ENCODE measurements at places on chromosomes 4 and X.
A peak's percentile ranks its signal among the peaks of the same experiment; 100 is the strongest.

GRCh38 chrX:132837126-132837525 is 121.3 kb downstream of the HS6ST2 start:
- no peak for DNase-seq

DNA sequence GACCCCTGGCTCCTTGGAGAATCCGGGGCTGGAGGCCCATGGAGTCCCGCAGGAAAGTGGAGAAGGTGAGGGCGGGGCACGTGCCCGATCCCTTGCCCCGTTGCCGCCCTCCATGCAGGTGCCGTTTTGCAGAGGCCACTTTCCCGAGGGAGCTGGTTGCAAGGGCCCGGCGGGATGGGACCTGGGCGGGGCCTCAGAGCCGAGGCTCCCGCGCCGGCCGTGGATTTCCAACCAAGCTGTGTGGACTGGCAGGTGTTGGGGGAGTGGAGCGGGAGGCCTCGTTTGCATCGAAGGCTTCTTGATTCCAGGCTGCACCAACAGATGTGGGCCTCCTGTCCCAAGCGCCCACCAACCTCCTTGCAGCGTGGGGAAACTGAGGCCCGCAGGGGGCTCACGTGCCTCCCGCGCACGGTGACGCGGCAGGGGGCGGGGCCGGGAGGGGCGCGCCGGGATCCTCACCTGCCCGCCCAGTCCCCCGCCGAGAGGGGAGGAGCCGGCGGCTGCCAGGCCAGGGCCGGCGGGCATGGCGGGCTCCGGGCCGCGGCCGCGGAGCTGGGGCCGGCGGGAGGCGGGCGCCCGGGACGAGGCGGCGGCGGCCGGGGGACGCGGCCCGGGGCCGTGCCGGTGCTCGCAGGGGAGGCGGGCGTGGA is 24.9 kb downstream of the SH3BP2 start:
- DNase-seq = no peak

- no peak for DNase-seq
These were observed 168.8 kb upstream of the RBPJ start for GRCh38 chr4:26152056-26152455.

DNA sequence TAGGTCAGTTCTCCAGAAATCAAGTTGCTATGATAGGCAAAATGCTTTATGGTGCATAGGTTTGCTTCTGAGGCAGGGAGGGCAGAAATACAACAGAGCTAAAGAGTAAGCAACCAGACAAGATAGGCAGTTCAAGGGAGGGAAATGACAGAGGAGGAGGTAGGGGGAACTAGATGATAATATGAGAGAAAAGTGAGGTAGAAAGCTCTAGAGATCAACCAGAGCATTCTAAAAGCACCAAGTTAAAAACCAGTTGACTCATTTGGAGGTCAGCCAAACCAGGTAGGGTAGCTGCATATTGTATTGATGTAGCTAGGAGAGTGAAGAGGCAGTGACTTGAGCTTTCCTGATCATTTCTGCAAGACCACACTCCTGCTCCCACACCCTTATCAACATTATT is 49.0 kb upstream of the SLC16A2 start:
- DNase-seq = no peak

DNA sequence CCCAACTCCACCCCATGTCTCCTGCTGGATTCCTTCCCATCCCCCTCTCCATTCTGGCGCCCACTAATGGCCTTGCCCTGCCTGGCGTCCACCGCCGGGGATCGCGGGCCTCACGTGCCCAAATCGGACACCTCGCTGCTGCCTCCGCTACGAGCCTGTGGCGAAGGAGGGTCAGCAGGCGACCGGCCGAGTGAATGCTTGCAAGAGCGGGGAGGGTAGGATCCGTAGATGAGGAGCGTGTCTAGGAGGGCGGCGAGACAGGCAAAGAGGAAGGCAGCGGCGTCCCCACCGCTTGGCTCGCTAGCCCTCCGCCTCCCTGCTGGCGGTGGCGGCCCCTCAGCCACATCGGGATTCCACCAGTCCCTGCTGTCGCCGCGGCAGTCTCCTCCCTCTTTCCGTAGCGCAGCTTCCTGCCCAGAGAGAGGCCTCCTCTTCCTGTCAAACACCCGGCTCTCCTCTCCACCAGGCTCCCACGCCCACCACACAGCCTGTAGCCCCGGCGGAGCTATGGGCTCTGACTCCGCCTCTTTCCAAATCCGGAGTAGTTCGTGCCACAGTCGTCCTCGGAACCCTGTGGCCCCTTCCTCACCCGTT is at the start of gene SPIN2B:
SPIN2B (minus strand) TSS at position 387 of the 594 bp plus-strand sequence.
- DNase-seq = peak; percentile 51

DNA sequence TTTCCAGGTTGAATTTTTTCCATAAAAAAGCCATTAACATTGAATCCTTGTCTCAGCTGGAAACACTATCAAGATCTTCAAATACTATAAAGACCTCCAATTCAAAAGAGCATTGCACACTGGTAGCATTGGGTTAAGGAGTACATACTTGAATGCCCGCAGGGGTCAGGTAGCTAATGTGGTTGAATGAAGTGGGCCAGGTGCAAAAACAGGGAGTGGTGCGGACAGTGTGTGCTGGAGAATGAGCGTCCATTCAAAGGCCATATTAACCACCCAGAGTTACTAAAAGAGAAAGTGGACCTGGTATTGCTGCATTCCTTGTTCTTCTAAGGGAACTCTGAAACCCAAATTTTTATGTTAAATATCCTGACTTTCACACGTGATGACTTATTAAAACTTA is 91.6 kb downstream of the NYX start:
- no peak for DNase-seq

- DNase-seq = no peak
These were observed 60.8 kb downstream of the REPS2 start for GRCh38 chrX:17007134-17007768.

GRCh38 chr4:8171984-8172924 is 13.6 kb upstream of the ABLIM2 start:
- DNase-seq = peak; percentile 24

DNA sequence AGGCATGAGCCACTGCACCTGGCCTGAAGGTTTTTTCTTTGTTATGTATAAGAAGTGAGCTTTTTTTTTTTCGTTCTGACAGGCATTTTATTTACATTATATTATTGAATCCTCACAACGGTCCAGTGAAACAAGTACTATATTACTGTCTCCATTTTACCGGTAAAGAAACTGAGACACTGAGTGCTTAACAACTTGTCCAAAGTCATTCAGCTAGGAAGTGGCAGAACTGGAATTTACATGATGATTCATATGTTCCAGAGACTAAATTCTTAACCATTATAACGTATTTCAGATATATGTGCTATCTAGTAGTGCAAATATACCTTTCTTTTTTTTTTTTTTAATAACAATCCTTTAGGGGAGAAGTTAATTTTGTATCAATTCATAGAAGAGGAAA is 18.4 kb upstream of the SLC6A14 start:
- DNase-seq = no peak

- no peak for DNase-seq
These were observed 272.8 kb upstream of the EPHA5 start for GRCh38 chr4:65943076-65943475.

DNA sequence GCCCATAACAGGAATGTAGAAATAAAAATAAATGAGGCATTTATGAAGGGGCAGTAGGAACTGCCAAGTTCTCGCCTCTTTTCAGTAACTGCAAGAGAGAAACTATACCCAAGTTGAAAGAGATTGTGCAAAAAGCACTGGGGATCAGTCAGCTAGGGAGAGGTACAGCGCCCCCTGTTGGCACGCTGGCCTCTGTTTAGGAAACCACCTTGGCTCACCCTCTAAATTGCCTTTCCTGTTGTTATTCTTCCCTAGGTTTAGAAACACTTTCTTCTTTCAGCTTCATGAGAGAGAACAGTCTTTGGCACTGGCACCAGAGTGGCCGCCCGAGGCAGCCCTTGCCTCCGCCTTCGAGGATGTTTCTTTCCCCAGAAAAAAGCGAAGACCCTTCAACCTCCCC is 348.5 kb downstream of the MID1IP1 start:
- no peak for DNase-seq

- no peak for DNase-seq
These were observed 108.5 kb upstream of the WDR1 start for GRCh38 chr4:10225096-10225495.

- DNase-seq = no peak
These were observed 79.3 kb downstream of the CLDN22 start for GRCh38 chr4:183240581-183241321.

GRCh38 chrX:110852180-110852579 is 56.6 kb upstream of the CHRDL1 start:
- DNase-seq = no peak

- DNase-seq = no peak
These were observed 1.4 kb downstream of the TMLHE start for GRCh38 chrX:155611302-155611701.

DNA sequence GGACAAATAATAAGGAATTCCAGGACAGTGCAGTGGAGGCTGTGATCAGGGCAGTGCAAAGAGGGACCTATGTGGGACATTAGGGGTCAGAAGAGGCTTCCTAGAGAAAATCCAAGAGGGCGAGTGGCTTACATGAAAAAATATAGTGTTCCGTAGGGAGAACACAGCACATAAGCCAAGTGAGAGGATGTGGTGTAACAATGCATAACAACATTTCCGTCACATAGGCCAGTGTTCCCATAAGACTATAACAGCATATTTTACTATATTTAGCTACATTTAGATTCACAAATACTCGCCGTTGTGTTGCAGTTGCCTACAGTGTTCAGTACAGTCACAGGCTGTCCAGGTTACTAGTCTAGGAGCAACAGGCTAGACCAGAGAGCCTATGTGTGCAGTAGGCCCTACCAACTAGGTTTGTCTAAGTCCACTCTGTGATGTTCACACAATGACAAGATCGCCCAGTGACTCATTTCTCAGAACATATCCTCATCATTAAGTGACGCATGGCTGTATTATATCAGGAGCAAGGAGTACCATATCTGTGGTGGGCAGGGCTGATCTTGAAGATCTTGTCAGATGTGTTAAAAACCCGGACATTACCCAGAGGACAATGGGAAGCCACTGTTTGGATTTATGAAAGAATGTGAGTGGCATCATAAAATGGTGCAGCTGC is 74.0 kb upstream of the TBL1X start:
- DNase-seq = no peak

- no peak for DNase-seq
These were observed 9.4 kb downstream of the GPRIN3 start for GRCh38 chr4:89298155-89298554.

GRCh38 chr4:12144051-12144450 is 715.4 kb upstream of the HS3ST1 start:
- no peak for DNase-seq

DNA sequence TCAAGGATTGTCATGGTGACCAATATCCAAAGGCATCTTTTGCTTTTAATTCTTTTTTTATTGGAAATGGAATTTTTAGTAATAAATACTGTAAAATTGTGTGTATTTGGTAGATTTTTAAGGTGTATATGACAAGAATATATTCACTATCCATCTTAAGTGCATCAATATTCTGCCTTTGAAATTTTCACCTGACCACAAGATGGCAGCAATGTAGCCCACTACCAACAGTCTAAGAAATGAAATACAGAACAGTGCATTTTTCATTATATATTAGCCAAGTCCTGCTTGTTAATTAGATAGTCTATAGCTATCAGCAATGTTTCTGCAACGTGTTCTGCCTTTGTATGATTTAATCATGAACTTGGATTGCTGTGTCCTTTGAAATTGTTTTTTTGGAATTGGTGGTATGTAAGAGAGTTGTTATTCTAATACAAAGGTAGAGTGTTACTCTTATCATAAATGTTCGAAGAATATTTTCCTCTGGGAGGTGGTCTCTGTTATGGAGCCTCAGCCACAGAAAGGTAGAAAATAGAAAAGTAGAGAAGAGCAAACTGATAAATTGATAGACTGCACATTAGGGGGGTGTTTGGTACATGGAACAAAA is 38.2 kb downstream of the HPGDS start:
- DNase-seq = no peak

DNA sequence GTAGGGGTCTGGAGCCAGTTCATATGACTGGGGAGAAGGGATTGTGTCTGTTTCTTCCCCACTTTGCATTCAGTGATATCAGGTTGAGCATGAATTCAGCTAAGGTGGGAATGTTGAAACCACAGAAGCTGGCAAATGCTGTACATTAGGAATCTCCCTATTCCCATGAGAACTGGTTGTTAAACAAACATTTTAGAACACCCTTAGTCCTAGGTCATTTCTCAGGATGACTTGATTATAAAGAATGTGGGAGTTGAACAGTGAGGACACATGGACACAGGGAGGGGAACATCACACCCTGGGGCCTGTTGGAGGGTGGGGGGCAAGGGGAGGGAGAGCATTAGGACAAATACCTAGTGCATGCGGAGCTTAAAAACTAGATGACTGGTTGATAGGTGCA is 62.6 kb upstream of the LIMCH1 start:
- DNase-seq = no peak

DNA sequence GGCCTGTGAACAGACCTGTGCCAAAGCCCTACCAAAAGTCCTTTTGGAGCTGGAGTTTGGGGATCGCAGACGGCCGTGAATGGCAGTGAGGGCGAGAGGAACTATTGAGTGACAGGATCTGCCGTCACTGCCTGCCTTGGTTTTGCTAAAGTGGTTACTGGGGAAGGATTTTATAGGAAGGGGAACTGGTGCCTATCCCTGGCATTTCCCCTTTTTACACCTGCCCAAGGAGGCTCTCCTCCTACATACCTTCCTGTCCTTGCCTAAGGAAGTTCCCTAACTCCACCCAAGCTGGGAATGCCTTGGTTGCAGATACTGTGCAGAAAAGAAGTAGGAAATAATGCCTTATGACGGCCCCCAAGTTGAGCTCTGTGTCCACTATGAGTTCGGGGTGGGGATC is 14.5 kb downstream of the LONRF3 start:
- DNase-seq = no peak

- DNase-seq = no peak
These were observed 28.3 kb upstream of the OPHN1 start for GRCh38 chrX:68461576-68461975.

DNA sequence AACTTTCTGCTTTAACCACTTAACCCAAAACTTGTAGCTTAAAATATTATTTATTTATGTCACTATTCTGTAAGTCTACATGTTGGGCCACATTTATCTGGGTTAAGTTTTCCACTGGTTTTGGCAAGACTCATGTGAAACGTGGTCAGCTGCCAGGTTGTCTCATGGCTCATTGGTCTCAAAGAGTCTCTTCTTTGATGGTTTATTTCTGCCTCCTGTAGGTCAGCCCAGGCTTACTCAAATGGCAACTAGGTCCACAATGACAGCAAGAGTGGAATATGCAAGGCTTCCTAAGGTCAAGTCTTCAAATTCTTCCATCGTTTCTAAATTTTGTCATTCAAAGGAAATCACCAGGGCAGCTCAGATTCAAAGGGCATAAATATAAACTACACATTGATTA is 828.7 kb downstream of the PCDH7 start:
- DNase-seq = no peak

GRCh38 chr4:14607578-14607977 is 394.7 kb upstream of the CPEB2 start:
- no peak for DNase-seq

GRCh38 chr4:12692815-12693214 is 791.3 kb downstream of the RAB28 start:
- no peak for DNase-seq

- no peak for DNase-seq
These were observed 1384.4 kb upstream of the PCDH10 start for GRCh38 chr4:131764730-131765129.

GRCh38 chrX:7330556-7330955 is 182.6 kb upstream of the PUDP start:
- DNase-seq = no peak

GRCh38 chr4:19961091-19961490 is 290.6 kb upstream of the SLIT2 start:
- DNase-seq = no peak
